ENCODE measurements at places on chromosomes 3 and 15. TPM values are rescaled to one million over a fixed set of nuclear protein-coding genes. Genes with fewer than 3 reads are reported as not detected.
A peak's percentile ranks its signal among the peaks of the same experiment; 100 is the strongest.

DNA sequence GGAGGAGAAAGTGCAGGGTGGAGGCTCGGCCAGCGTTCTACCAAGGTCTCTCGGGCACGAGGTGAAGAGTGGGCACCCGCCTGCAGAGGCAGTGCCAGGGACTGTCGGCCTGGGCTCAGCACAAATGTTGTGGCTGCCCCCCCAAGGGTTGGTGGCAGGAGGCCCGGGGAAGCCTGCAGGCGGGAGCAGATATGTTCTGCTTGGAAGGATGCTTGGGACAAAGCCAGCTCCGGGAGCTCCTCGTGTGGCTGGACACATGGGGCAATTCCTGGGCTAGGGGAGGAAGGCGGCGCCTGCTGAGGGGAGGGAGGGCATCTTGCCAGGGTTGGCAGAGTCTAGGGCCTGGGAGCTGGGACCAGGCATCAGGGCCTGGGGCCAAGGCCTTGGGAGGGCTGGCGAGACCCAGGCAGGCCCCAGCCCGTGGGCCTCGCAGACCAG, 30.4 kb upstream of the FBLN2 start:
- no peak for DNase-seq

DNA sequence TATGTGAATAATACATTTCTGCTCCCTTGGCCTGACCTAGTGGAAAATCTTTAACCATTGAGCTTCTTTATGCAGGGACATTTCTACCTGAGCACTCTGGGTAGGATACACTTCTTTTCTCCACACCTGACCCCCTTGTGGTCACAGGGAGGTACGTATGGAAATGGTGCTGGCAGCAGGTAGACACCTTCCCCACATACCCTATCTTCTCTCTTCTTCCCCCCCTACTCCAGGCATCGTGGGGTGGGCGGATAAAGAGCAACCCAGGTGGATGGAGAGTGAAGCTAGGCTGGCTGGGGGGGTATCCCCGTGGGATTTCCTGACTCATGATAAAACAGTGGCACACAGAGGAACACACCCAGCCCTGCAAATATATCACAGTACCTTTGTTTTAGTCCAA, 312.1 kb downstream of the ARRDC4 start:
- no peak for DNase-seq

DNA sequence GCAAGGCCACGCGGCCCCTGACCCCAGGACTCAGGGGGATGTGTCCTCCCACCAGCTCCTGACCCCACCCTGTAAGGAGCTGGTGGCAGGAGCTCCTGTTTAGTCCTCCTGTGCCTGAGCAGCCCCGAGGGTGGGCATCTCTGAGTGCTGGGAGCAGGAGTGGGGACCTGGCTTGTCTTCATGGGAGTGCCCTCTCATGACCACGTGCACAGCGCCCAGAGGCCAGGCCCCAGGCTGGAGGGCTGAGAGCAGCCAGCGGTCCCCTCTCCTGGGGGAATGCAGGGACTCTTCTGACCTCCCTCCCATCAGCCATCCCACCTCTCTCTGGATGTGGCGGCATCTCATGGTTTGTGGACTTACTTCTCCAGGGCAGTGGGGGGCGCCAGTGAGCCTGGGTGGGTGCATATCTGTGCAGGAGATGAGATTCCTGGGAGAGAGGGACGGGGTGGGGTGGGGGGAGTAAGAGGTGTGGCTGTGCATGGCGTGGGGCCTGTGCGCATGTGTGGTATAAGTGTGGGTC, 205.6 kb downstream of the TBC1D2B start:
- DNase-seq = no peak

DNA sequence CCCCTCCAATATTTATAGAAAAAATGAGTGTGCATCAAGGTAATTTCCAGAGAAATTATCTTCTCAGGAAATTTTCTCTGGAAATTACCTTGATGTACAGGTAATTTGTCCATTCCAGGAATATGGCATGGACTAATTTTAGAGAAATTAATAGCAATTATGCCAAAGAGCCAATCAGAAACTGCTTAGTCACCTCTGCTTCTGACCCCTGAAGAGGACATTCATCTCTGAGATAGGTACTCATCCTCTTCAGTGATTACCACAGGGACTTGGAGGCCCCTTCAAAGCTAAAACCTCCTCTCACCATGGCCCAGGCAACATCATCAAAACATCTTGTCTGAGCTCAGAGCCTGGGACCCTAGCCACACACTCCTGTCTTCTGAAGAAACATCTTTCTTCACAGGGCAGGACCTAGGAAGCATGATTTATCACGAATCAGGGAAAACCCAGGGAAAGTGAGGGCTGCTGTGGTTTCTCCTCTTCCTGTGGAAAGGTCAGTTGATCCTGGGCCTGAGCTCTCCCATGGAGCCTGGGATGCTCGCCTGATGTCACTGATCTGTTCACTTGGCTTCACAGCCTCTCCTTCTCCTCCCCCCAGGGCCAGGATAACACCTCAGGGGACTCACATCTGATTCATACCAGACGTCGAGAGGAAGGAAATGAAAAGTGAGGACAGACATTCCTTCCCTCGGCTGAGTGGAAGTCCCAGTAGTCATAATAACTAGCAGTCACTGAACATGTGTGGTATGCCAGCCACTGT, 210.5 kb downstream of the DTWD1 start:
- peak; percentile 80 for DNase-seq

DNA sequence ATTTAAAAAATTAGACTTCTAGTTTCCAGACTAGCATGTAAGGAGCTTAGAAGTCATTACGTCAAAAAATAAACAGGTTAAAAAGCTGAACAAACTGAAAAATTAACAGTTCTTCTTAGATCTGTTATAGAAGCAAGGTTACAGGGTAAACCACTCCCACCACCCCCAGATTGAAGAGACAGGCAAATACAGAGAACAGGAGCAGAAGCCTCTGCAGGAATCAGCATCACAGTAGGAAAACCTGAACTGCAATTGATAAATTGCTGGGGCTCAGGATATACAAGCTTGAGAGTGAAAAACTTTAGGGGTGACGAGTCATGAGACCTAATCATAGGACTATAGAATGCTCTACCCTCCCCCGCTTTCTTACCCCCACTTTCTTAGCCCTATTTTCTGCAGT, 222.3 kb downstream of the UBE2E2 start:
- no peak for DNase-seq

DNA sequence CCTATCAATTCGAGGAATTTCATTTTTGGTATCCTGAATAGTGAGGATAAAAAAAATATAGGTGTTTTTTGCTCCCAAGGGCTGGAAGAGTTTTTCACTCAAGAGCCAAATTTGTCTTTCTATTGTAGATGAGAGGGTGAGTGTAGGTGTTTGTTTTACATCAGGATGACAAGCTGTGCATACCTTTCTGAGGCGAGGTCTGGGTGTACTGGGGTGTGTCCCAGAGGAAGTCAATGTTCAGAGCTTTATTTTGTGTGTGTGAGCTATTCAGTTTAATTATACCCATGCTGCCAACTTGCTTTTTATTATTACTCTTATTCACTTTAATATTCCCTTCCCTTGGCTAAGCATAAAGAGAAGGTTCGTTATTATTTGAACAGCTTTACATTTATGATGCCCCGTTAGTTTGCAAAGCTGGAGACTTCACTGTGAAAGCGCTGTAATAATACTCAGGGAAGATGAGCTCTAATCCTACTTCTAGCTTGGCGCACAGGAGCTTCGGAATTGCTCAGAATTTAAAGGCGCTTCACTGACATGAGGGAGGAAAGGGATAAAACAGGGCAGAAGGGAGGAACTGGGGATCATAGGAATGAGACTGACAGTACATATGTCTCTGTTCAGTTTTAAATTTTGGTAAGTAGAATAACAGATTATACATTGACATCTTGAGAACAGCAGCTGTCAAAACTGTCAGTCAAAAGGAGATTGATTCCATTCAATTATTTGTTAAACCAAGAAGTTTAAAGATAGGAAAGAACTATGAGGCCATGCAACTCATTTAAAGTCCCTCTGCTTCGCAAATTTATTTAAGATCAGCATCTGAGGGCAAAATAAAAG, 117.7 kb upstream of the TP63 start:
- peak; percentile 84 for DNase-seq

DNA sequence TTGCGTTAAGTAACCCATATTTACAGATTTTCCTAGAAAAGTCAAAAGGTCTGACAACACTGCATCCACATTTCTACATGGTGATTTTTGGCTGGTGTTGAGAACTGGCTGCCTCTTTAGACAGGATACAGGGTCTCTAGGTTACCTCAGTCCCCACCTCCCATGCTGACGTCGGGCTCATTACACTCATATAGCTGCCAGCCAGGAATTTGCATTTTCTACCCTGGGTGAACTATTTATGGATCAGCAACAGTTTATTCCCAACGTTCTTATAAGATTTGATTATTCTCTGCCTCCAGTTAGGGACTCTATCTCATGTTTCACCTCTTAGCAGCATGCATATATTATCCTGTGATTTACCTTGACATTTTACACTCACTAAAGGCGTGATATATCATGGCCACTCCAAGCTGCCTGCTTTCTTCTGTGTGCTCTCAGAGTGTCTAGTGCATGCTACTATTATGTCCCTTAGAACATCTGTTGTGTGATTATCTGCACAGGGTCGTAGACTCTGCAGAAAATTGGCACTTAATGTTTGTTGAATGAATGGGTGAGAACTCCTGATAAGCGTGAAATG, 49.0 kb downstream of the CLDN11 start:
- DNase-seq = no peak

- DNase-seq = peak; percentile 82
Observed at GRCh38 chr3:31247850-31248562, 284.7 kb upstream of the STT3B start.

DNA sequence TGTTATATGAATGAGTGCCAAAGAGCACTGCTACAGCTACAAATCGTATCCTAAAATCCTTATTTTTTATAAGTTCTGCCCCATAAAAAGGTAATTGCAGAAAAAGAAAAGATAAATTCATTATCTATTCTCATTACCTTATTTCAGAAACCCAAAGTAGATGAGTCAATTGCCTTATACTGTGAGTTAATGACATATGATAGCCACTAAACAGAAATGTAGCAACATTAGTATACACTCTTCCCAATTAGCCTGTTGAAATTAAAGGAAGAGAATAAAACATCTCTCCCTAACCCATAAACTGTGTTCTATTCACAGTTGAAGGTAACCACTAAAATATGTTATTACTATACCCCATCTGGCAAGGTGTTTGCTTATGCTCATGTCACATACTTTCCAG, 11.0 kb downstream of the TBL1XR1 start:
- no peak for DNase-seq

DNA sequence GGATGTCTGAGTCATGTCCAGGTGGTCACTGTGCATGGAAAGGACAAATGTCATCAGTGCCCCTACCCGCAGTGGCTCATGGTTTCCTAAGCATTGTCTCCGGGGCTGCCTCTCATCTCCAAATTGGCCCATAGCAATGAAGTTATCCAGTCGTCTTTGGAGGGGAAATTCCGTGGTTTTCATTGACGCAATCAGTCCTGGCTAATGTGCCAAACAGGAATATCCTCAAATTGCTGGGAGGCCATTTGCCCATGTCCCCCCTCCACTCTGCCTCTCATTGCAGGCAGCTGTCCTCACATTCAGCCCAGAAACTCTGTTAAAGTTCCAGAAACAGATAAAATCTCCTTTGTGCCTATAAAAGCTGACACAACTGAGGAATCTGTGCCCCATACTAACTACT, 81.6 kb downstream of the MCTP2 start:
- no peak for DNase-seq

- no peak for DNase-seq
Observed at GRCh38 chr3:37321863-37322262, 147.5 kb upstream of the LRRFIP2 start.

DNA sequence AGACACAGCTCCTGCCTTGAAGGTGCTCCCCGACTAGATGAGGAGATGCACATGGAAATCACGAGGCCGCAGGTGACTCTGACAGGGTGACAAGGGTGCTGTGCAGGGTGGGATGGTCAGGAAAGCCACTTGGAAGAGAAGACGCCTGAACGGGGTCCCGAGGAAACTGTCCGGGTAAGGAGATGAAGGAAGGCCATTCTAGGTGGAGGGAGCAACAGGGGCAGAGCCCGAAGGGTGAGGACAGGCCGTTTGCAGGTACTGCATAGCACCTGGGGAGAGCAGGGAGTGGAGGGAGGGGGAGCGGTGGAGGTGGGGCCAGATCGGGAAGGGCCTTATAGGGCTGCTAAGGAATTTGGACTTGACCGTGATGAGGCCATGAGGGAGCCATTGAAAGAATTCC, 105.6 kb upstream of the DLG1 start:
- DNase-seq = no peak

- no peak for DNase-seq
Observed at GRCh38 chr15:27549746-27550145, 549.4 kb downstream of the OCA2 start.

GRCh38 chr3:54125300-54125699, 2.9 kb downstream of the CACNA2D3 start:
- no peak for DNase-seq

- no peak for DNase-seq
Observed at GRCh38 chr15:84702961-84703482, 12.9 kb downstream of the SEC11A start.

DNA sequence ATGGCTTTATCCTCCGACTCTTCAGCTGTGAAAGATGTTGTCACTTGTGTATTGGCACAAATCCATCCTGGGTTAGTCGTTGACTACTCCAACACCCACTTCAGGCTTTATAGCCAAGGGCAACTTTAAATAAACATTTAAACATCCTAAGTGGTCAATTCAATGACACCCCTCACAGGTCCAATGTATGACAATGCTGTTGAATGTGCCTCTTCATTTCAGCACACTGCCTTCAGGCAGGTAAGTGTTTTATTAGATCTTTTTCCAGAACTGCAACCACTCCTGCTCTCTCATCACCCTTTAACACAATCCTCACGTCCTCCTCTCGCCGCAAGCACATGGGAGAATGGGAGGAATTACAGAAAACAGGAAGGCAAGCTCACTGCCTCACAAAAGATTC, 30.3 kb downstream of the IL12A start:
- no peak for DNase-seq

DNA sequence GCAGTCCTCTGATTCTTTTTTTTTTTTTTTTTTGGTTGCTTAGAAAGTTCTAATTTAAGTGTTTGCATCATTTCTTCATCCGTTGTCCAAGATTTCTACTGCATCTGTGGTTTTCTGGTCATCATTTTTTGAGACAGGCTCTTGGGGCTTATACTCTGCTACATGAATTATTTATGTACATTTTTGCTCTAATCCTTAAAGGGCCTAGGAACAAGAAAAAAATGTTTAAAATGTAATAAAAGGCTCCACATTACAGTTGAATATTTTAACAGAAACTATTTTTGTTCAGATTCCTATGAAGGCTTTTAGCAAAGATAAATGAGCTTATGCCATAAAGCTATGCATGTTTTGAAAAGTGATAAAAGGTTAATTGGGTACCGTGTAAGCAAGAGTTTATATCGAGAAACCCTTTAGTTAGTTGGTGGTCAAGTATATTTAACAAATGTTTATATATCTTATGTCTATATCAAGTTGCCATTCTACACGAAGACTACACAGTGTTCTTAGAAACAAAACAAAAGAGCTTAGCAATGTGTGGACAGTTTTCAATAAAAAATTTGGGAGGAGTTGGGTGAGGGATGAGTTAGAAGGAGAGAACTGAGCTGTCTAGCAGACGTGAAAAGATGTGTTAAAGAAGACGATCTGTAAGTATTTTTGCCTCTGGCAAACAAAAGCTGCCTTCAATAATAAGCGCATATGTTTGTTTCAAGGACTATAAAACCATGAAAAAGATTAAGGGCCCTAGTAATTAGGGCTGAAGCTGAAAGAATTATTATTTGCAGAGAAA, 563.6 kb upstream of the NAALADL2 start:
- DNase-seq = no peak

Gene PARP9
- 14.8 TPM for total RNA-seq

Gene CYP1A2
- not detected for total RNA-seq

Gene BSN
- total RNA-seq = 0.92 TPM

Gene C3orf20
- not detected for total RNA-seq

Gene GUCA1C
- total RNA-seq = not detected

Gene FAM81A
- 2.5 TPM for total RNA-seq

Gene RTP1
- not detected for total RNA-seq

Gene ECE2
- not detected for total RNA-seq

Gene QARS1
- 310 TPM for total RNA-seq

Gene DUOXA2
- total RNA-seq = not detected
